Activated CD4-positive, alpha-beta T cell treated with anti-CD3 and anti-CD28 coated beads, Interleukin-2, Interleukin-6, amounts not matched to agents 100 ng/mL and 50 ng/mL, durations not matched to agents 16 hours and 8 hours (primary cell): ENCODE measurements at places on chromosomes 2 and 18.
A peak's percentile ranks its signal among the peaks of the same experiment; 100 is the strongest.

DNA sequence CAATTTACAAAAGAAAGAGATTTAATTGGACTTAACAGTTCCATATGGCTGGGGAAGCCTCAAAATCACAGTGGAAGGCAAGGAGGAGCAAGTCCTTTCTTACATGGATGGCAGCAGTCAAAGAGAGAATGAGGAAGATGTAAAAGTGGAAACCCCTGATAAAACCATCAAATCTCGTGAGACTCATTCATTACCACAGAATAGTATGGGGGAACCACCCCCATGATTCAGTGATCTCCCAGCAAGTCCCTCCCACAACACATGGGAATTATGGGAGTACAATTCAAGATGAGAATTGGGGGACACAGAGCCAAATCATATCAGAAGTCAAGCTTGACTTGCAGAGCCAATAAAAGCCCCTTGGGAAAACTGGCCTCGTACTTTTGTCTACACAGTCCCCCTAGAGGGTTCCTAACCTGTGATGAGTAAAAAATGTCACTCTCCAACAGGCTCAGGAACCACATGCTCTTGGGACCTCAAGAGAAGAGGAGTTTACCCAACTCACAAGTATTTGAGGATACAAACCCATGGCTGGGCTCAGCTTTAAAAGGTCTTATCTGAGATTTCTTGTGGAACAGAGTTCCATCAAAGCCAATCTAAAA, 11.2 kb upstream of the INPP4A start:
- DNase-seq, result no peak

DNA sequence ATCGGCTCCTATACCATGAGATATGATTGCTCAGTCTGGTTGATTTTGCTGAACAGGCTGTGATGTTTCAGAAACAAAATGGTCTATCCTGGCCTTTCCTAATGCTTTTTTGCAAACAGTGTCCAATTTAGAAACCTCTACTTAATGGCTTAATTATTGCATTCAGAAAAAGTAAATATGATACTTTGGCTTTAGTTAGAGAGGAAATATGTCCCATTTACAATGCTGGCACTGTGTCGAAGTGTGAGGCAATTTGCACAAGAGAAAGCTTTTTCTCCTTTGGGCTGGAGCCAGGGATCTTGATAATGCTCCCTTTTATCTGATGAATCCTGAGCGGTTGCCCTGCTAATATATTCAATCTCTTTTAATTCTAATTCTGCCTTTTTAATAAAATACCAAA, 418.9 kb downstream of the EPHA4 start:
- no peak for DNase-seq

- DNase-seq, result no peak
These were observed 176.4 kb downstream of the SETBP1 start for GRCh38 chr18:44857081-44857480.

- peak; percentile 2 for DNase-seq
These were observed 224.1 kb upstream of the CCDC150 start for GRCh38 chr2:196415384-196415783.

DNA sequence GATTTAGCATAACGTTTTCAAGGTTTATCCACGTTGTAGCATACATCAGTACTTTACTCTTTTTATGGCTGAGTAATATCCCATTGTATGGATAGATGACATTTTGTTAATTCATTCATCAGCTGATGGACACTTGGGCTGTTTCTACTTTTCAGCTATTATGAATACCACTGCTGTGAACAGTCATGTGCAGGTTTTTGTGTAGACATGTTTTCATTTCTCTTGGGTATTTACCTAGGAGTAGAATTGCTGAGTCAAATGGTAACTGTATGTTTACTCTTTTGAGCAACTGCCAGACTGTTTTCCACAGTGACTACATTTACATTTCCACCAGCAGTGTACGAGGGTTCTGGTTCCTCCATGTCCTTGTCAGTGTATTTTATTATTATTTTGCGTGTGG, 33.9 kb downstream of the COX7A2L start:
- DNase-seq, result peak; percentile 43

GRCh38 chr18:74172697-74173433, 24.5 kb downstream of the TIMM21 start:
- no peak for DNase-seq

DNA sequence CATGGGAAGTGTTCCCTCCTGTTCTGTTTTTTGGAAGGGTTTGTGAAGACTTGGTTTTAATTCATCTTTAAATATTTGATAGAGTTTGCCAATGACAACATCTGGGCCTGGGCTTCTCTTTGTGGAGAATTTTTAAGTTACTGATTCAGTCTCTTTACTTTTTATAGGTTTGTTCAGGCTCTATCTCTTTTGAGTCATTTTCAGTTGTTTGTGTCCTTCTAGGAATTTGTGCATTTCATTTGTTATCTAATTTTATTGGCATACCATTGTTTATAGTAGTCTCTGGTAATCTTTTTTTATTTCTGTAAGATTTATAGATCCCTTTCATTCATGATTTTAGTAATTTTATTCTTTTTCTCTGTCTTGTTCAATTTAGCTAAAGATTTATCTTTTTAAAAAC, 14.6 kb downstream of the SCLY start:
- DNase-seq, result no peak

DNA sequence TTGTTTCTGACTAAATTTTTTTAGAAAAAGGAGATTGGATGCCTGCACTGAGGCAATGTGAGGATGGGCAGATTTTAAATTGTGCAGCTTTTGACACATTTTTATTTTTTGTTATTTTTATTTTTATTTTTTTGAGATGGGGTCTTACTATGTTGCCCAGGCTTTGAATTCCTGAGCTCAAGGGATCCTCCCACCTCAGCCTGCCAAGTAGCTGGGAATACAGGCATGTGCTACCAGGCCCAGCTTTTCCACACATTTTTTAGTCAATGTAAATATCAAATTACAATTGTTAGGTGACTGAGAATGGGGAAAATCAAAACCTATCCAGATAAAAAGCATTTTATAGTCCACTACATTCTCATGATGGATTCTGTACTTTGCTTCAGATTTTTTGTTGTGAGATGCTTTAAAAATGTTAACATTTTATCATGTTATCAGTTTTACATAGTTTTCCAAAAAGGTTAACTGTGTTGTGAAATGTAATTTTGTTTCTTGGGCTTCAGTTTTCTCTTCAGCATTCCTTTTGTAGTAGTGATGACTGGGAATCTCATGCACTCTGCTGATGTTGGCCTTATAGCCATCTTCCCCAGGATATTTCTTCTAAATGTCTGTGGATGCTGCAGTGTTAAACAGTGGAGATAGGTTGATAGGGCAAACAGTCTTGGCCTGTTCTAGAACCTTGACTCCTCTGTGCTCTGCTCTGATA, 41.4 kb downstream of the PKP4 start:
- DNase-seq, result no peak

- no peak for DNase-seq
These were observed 24.0 kb downstream of the CERKL start for GRCh38 chr2:181632733-181633401.

- DNase-seq, result no peak
These were observed 3.6 kb downstream of the UCN start for GRCh38 chr2:27304488-27305240.

- DNase-seq, result no peak
These were observed 147.3 kb downstream of the GREB1L start for GRCh38 chr18:21389283-21389682.

- DNase-seq, result no peak
These were observed 19.9 kb upstream of the FAM98A start for GRCh38 chr2:33619028-33619427.
